Activated effector memory CD4-positive, alpha-beta T cell treated with Interleukin-2 at 50 U/mL for 16 hours (primary cell): ENCODE measurements at places on chromosomes 13 and 19.
A peak's percentile ranks its signal among the peaks of the same experiment; 100 is the strongest.

DNA sequence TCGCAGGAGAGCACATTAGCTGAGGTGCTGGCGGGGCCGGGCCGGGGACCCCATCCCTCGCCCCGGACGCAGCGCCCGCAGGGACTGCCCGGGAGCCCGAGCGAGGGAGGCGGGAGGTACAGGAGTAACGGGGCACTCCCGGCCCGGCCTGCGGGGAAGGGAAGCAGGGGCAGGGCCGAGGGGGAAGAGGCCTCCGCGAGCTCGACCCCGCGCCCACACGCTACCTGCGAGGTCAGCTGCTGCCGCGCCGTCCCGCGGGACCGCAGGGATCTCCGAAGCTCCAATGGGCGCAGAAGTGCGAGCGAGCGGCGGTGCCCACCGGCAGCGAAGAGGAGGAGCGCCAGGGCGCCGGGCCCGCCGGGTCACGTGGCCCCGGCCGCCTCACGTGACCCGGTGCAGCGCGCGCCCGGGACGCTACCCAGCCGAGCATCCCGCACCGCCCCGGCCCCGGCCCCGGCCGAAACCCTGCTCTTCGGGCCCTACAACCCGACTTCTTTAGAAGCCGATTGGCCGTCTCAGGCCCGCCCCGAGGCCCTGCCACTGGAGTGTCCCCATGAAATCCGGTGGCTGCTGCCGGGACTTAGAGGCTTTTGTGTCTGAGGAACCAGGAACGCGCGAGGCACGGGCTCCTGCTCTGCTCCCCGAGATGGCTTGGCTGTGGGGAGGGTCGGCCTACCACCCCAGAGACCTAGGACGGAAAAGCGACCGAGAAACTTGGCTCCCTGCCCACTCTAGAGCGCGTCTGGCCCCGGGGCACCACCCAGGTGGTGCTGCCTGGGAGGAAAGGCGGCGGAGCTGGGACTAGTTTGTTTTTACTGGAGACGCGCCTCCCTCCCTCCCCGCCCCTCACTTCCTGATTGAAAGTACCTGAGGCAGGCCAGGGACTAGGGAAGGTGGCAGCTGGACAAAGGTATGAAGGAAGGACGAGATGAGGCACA, at the start of gene RCBTB1:
Gene RCBTB1 (minus strand): TSS at position 339 of the 938 bp plus-strand sequence. CDS start 18,279 bp downstream, outside the sequence.
- DNase-seq = peak; percentile 65

GRCh38 chr13:51416107-51416506, 36.7 kb downstream of the INTS6 start:
- no peak for DNase-seq

GRCh38 chr13:37011788-37012187, 11.2 kb downstream of the EXOSC8 start:
- no peak for DNase-seq

- no peak for DNase-seq
Observed at GRCh38 chr19:42086770-42087550, 11.0 kb downstream of the ZNF574 start.

DNA sequence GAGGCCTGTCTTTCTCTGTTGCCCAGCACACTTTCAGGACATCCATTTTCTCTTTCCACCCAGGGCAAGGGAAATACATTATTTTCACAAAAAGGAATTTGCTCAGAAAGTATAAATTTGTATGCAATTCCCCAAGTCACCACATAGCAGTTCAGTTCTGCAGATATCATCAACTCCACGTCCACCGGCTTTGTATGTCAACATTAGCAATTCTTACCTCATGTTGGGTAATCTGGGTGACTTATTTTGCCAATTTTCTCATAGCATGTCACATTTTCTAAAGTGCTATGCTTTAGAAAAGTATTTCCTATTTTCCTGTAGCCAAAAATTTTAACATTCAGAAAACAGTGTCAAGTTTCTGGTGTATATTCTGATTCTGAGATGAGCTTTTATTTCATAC, 501.8 kb downstream of the EFNB2 start:
- DNase-seq = no peak

- peak; percentile 75 for DNase-seq
Observed at GRCh38 chr19:4811328-4812131, 20.0 kb downstream of the TICAM1 start.

DNA sequence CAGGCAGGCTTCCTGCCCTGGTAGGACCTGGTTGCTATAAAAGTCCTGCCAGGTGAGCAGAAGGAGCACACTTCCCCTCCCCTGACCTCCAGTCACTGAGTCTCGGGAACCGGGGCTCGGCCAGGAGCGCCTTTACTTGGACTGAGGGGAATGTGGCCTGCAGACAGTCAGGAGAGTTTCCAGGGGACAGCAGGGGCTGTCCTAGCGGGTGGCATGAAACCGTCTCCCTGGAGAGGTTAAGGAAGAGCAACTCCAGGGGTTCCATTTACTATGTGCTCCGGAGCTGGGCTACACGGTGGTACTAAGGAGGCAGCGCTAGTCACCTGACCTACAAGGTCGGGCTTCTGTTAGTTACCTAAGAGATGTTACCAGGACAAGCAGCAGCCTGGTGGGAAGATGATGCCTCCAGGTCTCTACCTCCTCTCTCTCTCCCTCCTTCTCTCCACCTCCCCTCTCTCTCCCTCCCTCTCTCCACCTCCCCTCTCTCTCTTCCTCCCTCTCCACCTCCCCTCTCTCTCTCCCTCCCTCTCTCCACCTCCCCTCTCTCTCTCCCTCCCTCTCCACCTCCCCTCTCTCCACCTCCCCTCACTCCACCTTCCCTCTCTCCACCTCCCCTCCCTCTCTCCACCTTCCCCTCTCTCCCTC, 4.1 kb upstream of the CNOT3 start:
- DNase-seq = no peak

DNA sequence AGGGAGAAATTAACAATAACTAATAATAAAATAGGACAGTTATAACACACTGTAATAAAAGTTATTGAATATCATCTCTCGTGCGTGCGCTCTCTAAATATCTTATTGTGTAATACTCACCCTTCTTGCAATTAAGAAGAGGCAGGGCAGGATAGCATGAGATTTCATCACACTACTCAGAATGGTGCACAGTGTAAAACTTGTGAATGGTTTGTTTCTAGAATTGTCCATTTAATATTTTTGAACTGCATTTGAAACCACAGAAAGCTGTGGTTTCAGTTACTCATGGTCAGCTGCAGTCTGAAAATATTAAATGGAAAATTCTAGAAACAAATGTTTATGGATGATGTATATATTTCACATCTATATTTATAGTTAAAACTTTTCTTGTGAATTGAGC, 161.1 kb downstream of the DCT start:
- DNase-seq = no peak

- no peak for DNase-seq
Observed at GRCh38 chr19:1807695-1808394, 4.2 kb downstream of the ATP8B3 start.

GRCh38 chr13:28250542-28250941, 112.2 kb downstream of the PAN3 start:
- DNase-seq = no peak

- DNase-seq = no peak
Observed at GRCh38 chr13:33838647-33839046, 20.7 kb downstream of the RFC3 start.

DNA sequence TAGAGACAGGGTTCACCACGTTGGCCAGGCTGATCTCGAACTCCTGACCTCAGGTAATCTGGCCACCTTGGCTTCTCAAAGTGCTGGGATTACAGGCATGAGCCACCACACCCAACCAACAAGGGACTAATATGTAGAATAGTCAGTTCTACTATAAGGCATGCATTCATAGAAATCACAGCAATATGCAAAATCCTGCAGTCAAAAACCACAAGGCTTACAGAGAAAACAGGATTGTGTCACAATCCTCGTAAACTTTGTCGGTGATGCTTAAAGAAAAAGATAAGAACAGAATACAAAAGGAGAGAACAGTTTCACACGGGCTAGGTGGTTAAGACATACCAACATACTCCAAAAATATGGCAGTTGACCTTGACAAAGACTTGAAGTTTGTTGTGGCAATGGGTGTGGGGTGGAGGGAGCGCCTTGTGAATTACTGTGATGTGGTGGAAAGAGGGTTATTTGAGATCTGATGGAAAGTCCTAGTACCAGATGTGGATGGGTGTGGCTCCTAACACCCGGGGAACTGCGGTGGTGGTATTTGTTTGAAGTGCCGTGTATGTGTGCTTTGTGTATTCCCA, 12.4 kb downstream of the NOSIP start:
- peak; percentile 71 for DNase-seq

- DNase-seq = peak; percentile 8
Observed at GRCh38 chr13:106533943-106534638, 1.4 kb downstream of the EFNB2 start.

- no peak for DNase-seq
Observed at GRCh38 chr19:39263912-39264305, 4.3 kb upstream of the IFNL2 start.

DNA sequence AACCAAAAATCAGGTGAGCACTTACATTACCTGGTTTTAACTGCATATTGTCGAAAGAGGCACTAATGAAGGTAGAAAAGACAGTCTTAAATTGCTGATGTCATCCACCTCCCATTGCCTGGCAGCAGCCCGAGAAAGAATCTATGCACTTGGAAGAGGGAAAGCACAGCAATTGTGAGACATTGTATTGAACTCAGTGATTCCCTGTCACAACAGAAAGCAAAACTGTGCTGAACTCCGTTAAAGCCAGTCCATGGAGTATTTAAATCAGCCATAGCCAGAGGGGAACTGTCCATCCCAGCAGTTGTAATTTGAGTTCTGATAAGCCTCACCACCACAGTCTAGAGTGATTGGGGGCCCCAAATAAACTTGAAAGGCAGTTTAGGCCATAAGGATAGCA, 466.6 kb upstream of the PCDH9 start:
- DNase-seq = no peak

- no peak for DNase-seq
Observed at GRCh38 chr13:44312834-44313551, 60.6 kb upstream of the SERP2 start.

- DNase-seq = no peak
Observed at GRCh38 chr19:34135054-34135800, 37.1 kb upstream of the LSM14A start.

DNA sequence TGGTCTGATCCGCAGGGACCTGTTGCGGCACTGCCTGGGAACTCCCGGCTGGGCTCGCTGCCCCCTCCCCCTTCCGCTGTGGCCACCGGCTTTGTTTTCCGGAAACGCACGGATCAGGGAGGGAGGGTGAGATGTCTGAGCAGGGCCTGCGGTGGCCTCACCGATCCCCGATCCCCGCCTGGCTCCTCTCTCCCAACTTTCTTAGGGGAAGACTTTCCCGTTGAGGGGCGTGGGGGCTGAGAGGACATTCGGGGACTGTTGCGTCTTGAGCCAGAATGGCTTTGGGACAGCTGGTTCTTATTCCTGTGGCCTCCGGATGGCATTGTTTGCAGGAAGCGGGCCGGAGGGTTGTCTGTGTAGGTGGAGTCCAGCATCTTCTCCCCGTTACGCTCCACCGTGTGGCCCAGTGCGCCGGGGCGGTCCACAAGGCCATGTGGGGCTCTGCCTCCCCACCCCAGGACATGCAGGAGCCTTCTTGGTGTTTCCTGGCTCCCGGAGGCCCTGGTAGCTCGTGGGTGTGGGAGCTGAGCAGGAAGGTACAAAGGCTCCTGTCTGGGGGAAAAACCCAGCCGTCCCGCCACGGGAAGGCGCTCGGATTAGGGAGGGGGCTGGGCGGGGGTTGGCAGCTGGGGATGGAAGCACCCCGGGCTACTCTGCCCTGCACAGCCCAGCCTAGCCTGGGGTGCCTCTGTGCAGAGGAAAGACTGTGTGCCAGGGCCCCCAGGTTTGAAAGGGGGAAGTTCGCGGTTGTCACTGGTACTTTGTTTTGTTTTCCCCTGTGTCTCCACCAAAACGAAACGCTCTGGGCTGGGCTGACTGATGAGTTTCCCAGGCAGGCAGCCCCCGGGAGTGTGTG, 1.3 kb downstream of the CSNK1G2 start:
- DNase-seq = peak; percentile 73

- DNase-seq = no peak
Observed at GRCh38 chr13:104577071-104577815, 1511.0 kb upstream of the SLC10A2 start.

DNA sequence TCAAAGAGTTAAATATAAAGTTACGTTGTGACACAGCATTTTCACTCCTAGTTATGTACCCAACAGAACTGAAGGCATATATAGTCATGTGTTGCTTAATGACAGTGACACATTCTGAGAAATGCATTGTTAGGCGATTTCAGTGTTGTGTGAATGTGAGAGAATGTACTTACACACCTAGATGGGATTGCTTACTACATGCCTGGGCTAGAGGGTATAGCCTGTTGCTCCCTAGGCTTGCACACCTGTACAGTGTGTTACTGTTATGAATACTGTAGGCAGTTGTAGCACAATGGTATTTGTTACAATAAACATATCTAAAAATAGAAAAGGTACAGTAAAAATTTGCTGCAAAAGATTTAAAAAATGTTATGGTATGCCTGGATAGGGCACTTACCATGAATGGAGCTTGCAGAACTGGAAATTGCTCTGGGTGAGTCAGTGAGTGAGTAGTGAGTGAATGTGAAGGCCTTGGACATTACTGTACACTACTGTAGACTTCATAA, 89.2 kb downstream of the DHRS12 start:
- no peak for DNase-seq

DNA sequence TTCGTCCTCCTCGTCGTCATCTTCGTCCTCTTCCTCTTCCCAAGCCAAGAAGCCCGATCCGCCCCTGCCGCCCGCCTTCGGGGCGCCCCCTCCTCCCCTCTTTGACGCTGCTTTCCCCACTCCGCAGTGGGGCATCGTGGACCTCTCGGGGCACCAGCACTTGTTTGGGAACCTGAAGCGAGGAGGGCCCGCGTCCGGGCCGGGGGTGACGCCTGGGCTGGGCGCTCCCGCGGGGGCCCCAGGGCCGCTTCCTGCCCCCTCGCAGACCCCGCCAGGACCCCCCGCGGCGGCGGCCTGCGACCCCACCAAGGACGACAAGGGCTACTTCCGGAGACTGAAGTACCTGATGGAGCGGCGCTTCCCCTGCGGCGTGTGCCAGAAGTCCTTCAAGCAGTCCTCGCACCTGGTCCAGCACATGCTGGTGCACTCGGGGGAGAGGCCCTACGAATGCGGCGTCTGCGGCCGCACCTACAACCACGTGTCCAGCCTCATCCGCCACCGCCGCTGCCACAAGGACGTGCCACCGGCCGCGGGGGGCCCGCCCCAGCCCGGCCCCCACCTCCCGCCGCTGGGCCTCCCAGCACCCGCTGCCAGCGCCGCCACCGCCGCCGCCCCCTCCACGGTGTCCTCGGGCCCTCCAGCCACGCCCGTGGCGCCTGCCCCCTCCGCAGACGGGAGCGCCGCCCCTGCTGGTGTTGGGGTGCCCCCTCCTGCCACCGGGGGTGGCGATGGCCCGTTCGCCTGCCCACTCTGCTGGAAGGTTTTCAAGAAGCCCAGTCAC, 8.7 kb downstream of the ZNF865 start:
- DNase-seq = no peak

GRCh38 chr13:89660752-89661151, 1686.7 kb upstream of the MIR17HG start:
- no peak for DNase-seq

- DNase-seq = no peak
Observed at GRCh38 chr13:47005756-47006414, 109.0 kb upstream of the HTR2A start.

- no peak for DNase-seq
Observed at GRCh38 chr13:46662690-46663089, 109.7 kb downstream of the LRCH1 start.

- peak; percentile 26 for DNase-seq
Observed at GRCh38 chr19:17405250-17406045, at the start of gene BST2. Gene BST2, minus strand, starts transcription at chr19:17405630. Its CDS starts 55 bp downstream, at chr19:17405575.

- no peak for DNase-seq
Observed at GRCh38 chr13:53622456-53622855, 593.8 kb downstream of the OLFM4 start.

GRCh38 chr19:39542206-39542605, 2.2 kb upstream of the EID2 start:
- DNase-seq = no peak
